ENCODE measurements at places on chromosomes 4 and X. TPM values are rescaled to one million over a fixed set of nuclear protein-coding genes. Genes with fewer than 3 reads are reported as not detected.

Gene DCLK2
- 14.0 TPM for total RNA-seq

Gene LEF1
- 1.8 TPM for total RNA-seq

Gene PGRMC1
- total RNA-seq: 201 TPM

Gene ARL13A
- not detected for total RNA-seq

Gene TSC22D3
- total RNA-seq: 32.4 TPM

Gene NRK
- 0.77 TPM for total RNA-seq

Gene CPLX1
- not detected for total RNA-seq

Gene SLITRK4
- 0.99 TPM for total RNA-seq

Gene MAGEA9
- total RNA-seq: not detected

Gene KLHL13
- 22.5 TPM for total RNA-seq

Gene NLGN3
- 0.83 TPM for total RNA-seq

Gene PSAPL1
- not detected for total RNA-seq

Gene EGF
- 0.83 TPM for total RNA-seq

Gene FGFBP1
- total RNA-seq: not detected

Gene ADH5
- 270 TPM for total RNA-seq

Gene MAGEA2B
- total RNA-seq: not detected

Gene GAGE12H
- not detected for total RNA-seq

Gene STPG2
- under 0.01 TPM for total RNA-seq

Gene TMEM271
- total RNA-seq: not detected

Gene SLC7A11
- 74.8 TPM for total RNA-seq

Gene ACE2
- not detected for total RNA-seq

Gene HTN1
- not detected for total RNA-seq

Gene FANCB
- total RNA-seq: 6.4 TPM

Gene KIAA1210
- not detected for total RNA-seq

Gene IL3RA
- total RNA-seq: not detected

Gene TEX13C
- not detected for total RNA-seq

Gene STEEP1
- total RNA-seq: 38.0 TPM
